Smooth muscle cell of the brain vasculature (primary cell): ENCODE measurements at places on chromosomes 5 and 9.

- no peak for DNase-seq
These were observed 163.5 kb upstream of the OTULINL start for GRCh38 chr5:14417792-14418765.

GRCh38 chr9:5630081-5630507, 1.2 kb downstream of the RIC1 start:
- no peak for DNase-seq

GRCh38 chr5:84304599-84304998, 80.1 kb downstream of the EDIL3 start:
- DNase-seq, result no peak

GRCh38 chr5:9540791-9541190, 5.1 kb downstream of the SEMA5A start:
- no peak for DNase-seq

DNA sequence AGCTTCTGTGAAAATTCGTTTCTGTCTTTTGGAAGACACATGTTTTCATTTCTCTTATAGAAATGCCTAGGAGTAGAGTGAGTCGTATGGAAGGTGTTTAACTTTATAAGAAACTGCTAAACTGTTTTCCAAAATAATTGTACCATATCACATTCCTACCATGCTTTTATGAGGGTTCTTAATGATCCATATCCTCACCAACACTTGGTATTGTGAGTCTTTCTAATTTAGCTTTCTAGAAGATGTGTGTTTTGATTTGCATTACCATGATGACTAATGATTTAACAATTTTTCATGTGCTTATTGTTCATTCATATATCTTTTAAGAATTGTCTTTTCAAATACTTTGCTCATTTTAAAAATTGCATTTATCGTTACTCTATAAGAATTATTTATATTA, 223.6 kb downstream of the COMMD10 start:
- DNase-seq, result no peak

GRCh38 chr5:142972064-142972570, 201.9 kb downstream of the ARHGAP26 start:
- DNase-seq, result no peak

- DNase-seq, result no peak
These were observed 48.7 kb upstream of the CTSL start for GRCh38 chr9:87676976-87677775.

- no peak for DNase-seq
These were observed 35.2 kb downstream of the MACIR start for GRCh38 chr5:103293719-103294118.

- peak; percentile 93 for DNase-seq
These were observed 193.5 kb downstream of the GNA14 start for GRCh38 chr9:77454663-77455062.

GRCh38 chr9:98879963-98880310, 63.8 kb upstream of the COL15A1 start:
- no peak for DNase-seq

DNA sequence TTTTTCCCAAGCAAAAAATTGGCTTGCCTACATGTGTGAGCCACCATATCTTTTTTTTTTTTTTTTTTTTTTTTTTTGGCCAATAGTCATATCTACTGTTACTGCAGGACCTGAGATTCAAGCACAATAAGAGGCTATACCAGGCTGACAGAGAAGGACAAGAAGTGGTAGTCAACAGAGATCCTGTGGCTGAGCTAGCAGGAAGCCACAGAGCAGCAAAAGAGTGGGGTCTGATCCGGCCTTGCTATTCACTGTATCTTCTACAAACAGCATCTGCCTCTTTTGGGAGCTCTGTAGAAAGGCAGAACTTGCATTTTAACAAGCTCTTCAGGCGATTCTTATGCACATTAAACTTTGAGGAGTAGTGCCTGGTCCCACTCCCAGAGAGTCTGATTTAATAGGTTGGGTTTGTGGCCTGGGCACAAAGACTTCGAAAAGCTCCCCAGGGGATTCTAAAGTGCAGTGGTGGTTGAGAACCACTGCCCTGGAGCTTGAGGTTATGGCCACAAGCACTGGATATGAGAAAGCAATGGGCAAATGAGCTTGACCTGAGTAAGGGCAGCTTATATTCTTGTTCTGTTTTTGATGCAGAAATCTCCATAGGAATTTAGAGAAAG, 162.8 kb downstream of the PIK3R1 start:
- no peak for DNase-seq

DNA sequence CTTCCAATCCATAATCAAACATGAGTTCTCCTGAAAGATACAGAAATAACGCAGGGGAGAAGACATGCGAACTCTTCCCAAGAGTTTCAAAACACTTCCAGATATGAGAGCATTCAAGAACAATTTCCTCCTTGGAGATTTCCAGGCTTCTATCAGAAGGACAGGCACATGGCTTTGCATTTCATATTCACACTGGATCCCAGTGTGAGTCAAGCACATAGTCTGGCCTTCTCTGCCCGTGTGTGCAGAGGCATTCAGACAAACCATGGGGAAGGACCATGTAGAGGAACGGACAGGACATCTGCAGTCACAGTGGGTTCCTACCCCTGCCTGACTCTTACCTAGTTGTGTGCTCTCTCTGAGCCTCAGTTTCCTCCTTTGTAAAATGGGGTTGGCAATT, 384.5 kb downstream of the NTRK2 start:
- no peak for DNase-seq

DNA sequence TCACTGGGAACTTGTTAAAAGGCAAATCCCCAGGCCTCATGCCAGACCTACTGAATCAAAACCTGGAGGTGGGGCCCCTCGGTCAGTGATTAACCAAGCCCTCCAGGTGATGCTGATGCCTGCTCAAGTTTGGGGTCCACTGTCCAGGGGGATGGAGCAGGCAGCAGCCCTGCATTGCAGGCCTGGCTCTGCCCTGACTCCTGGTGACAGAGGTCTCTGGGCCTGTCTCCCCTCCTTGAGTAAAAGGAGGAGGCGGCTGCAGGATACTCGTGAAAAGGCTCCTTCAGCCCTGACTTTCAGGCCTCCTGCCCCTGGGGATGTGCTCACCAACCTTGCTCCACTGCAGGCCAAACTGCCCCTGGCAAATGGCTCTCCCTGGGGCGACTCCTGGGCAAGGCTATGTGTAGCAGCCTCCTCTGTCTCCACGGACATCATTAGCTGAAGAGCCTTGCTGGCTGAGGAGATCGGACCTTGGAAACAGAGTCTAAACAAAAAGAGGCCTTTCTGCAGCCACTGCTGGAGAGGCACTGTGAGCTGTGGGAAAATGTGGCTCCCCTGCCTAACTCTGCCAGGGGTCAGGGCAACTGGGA, 134.8 kb upstream of the ALDH1B1 start:
- DNase-seq, result no peak

- no peak for DNase-seq
These were observed 449.7 kb upstream of the MPDZ start for GRCh38 chr9:13728917-13729811.

DNA sequence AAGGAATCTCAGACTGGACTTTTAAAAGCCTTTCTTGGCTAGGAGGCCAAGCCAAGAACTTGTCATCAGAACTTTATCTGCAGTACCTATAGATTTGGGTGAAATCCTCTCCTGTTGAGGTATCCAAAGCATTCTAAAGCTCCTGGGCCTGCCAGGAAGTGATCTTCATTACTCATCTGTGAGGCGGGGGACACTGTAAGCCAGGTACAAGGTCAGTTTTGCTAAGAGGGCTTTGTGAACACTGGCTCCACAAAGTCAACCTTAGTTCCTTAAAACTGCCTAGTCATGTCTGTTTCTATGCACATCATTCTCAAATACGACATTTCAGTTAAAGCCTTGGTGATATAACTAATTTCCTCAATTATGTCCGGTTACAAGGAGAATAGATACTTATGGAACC, 236.7 kb downstream of the PIK3R1 start:
- DNase-seq, result no peak

- DNase-seq, result no peak
These were observed 63.5 kb downstream of the MEF2C start for GRCh38 chr5:88819301-88819999.

DNA sequence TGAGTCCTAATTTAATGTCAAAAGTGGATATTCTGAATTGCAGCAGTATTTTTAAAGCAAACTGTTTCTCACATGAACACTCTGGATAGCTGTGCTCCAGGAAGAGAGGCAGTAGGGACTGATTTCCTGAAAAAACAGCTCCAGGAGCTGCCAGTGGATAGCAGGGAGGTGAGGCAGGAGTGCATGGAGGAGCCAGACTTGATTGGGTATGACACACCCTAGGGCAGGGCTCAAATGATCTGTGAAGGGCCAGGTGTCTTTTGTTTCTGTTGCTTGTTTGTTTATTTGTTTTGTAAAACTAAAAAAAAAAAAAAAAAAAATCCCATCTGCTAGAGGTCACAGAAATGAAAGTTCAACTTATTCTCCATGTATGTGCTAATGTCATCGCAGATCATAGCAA, 83.4 kb downstream of the ADRB2 start:
- no peak for DNase-seq

GRCh38 chr5:141051521-141051866, 320 bp downstream of the PCDHB1 start:
- DNase-seq, result no peak

DNA sequence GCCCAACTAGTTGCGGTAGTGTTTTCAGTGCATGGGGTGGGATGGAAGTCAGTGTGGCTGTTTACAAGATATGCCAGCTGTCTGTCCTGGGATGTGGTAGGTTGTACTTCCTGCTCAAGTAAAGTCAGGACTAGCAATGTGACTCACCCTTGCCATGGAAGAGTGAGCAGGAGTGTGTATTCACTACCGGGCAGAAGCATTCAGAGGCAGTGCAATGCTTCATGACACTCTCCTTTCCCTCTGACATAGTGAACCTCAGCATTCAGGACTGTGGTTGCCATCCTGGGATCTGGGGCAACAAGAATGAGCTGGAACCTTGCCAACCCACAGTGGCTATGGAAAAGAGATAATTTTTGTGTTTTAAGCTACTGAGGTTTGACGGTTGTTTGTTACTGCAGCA, 68.9 kb downstream of the BOD1 start:
- DNase-seq, result no peak

GRCh38 chr5:55668356-55668755, 43.8 kb downstream of the SLC38A9 start:
- DNase-seq, result peak; percentile 31

GRCh38 chr9:36192196-36192595, 1.5 kb downstream of the CLTA start:
- no peak for DNase-seq

GRCh38 chr5:64156261-64156660, 9.4 kb upstream of the RNF180 start:
- no peak for DNase-seq

DNA sequence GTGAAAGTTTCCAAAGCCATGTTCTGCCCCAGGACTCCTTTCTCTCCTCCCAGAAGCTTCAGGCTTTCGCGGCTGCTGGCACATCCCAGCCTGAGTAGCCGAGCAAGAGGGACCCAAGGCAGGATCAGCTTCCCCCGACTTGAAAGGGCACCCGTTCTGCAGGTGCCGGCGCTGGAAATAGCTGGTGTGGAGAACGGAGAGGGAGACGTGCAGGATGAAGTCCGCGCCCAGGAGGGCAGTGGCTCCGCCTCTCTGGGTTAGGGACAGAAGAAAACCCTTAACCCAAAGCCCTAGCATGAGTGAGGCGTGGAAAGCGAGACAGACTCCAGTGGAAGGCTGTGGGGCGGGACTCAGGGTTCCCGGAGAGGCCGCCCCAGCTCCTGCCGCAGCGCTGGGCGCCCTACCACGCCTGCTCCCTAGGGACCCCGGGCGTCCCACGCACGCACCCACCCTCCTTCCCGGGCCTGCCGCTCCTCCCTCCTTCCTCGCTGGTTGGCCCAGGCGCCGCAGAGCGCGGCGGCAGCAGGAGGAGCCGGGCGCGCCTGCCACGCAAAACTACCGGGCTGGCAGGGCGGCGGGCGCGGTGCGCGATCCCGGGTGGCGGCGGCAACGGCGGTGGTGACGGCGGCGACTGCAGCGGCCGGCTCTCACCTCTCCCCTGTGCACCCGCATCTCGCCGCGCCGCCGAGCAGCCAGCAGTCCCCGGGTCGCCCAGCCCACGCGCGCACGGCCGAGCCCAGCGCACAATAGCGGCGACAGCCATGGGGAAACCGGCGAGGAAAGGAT, at the start of gene SLC1A1:
SLC1A1 (plus strand) TSS at position 550 of the 786 bp plus-strand sequence; CDS start at position 762, 212 bp downstream.
- DNase-seq, result no peak
